BE2C (cell line): ENCODE measurements at places on chromosomes 3 and 15.
A peak's percentile ranks its signal among the peaks of the same experiment; 100 is the strongest.

DNA sequence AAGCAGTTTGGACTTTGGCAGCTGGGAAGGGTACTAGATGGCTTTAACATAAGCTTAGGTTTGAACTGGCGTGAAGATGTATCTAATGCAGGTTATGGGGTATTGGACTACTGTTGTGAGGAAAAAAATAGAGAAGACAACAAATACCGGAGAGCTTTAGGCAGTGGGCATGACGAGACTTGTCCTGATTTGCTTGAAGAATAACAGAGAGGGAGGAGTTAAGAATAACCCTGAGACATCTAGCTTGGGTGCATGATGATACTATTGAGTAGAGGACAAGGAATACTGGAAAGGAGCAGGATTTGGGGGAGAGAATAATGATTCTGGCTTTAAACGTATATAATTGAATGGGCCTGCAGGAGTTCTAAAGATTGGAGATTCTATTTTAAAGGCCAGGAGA lies 249.5 kb upstream of the AZI2 start:
- no peak for DNase-seq

DNA sequence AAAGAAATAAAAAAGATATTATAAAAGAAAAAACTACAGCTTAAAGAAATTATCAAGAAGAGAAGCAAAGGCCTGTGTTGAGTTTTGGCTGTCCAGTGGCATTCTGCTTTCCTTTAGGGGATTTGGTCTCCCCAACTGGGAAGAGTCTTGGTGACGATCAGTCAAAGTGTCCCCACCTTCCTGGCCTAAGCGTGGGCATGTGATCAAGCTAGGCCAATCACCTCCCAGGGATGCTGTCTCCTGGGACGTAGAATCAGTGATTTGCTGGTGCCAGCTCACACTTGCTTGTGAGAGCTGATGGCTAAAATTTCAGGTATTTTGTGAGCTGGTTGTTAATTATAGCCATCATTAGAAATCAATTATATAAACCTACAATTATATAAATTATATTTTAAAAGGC lies 69.5 kb downstream of the ATP2B2 start:
- DNase-seq, result no peak

GRCh38 chr3:36656873-36657272 lies 107.5 kb downstream of the DCLK3 start:
- DNase-seq, result no peak

- no peak for DNase-seq
These were observed 75.9 kb downstream of the SCN5A start for GRCh38 chr3:38573556-38573955.

- no peak for DNase-seq
These were observed 505.3 kb upstream of the PPP2R3A start for GRCh38 chr3:135460273-135460672.

DNA sequence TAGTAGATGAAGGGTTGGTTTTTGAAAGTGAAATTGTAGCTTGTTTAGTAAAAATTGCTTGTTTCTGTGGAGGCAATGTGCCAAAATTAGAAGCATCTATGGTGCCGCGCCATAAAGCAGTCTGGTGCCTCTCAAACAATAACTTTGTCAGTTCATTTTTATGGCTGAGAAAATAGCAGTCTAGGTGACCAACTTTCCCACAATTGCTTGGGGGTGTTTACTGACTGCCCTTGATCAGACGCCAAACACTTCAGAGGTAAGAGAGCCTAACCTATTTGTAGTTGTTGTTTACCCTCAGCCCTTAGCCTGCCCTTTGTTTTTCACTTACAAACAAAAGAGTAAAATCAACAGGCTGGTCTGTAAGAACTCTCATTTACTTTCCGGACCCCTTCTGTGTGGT lies 174.5 kb downstream of the FNDC3B start:
- DNase-seq, result no peak

GRCh38 chr3:177320765-177321247 lies 123.5 kb upstream of the TBL1XR1 start:
- DNase-seq, result no peak

- DNase-seq, result no peak
These were observed 2.1 kb upstream of the PLSCR1 start for GRCh38 chr3:146546366-146546965.

DNA sequence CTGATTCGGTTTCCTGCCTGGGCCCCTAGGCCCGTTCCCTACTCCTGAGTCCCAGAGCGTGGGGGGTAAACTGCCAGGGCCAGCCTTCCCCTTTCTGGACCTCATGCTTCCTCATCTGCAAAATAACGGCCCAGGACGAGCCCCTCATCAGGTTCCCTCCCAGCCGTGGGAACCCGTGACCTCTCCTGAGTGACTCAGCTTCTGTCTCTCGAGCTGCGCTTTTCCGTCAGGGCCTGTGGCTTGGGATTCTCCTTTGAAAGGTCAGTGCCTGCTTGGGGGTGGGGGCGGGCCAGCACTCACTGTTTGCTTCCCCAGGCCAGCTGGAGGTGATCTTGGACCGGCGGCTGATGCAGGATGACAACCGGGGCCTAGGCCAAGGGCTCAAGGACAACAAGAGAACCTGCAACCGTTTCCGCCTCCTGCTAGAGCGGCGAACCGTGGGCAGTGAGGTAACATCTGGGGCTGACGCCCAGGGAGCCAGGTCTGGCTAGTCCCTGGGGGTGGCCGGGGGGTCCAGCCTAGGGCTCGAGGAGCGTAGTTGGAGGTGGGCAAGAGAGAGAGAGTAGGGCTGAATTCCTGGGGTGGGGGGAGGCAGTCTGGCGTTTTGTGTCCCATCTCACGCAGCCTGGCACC lies 12.8 kb downstream of the MAN2A2 start:
- DNase-seq, result no peak

DNA sequence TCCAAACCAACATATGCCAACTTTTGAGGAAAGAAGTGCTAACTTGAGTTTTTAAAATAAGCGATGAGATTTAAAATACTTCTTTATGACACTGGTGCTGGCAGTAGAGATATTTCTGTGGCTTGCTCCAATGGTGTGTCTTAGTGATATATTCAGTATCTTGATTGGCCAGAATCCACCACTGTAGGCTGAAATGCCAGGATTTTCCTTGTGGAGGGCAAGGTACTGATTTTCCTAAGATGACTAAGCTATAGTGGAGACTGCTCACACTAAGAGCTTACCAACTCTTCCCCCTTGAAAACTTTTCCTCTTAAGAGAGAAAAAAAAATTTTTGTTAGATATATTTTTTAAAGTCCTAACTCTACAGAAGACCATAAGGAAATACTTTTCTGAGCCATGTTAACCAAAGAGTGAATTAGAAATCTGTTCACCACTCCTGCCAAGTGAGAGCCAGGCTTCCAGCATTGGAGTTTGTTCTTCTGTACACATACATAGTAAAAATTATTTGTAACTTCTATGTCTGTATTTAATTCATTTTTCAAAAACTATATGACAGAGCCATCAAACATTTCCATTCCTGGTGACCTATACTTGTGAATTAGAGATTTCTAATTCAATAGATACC lies 109.1 kb downstream of the PPP2R3A start:
- no peak for DNase-seq

- DNase-seq, result peak; percentile 67
These were observed 37.9 kb downstream of the RPL39L start for GRCh38 chr3:187101184-187102072.
